ENCODE measurements at places on chromosomes 6 and 20.

- no peak for DNase-seq
Measured at GRCh38 chr20:32304131-32304746, 26.8 kb downstream of the KIF3B start.

DNA sequence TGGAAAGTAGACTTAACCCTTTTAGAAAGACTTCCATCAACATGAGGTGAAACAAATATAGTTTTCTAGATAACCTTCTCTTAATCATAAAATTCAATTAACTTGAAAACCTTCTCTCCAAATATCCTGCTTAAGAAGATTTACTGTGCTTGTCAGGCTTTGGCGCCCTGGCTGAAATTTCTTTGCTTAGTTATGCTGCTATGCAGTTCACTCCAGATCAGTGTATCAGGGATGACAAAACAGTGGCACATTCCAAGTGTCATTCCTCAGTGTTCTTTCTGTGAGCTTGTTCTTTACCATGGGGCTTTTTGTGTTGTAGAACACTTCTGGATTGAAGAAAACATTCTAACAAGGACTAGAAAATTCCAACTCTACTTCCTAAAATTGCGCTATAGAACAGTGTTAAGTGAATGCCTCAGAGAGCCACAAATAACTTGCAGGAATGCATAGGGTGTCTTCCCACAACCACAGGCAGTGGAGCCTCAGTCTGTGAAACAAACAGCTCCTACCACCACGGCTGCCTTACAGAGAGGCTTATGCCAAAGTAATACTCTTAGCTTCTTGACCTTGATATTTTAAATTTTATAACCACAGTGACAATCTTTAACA, 443.6 kb downstream of the CDC5L start:
- DNase-seq = no peak

GRCh38 chr6:14467591-14467990, 350.0 kb downstream of the CD83 start:
- DNase-seq = no peak

GRCh38 chr6:47794577-47795135, 12.8 kb downstream of the OPN5 start:
- DNase-seq = no peak

DNA sequence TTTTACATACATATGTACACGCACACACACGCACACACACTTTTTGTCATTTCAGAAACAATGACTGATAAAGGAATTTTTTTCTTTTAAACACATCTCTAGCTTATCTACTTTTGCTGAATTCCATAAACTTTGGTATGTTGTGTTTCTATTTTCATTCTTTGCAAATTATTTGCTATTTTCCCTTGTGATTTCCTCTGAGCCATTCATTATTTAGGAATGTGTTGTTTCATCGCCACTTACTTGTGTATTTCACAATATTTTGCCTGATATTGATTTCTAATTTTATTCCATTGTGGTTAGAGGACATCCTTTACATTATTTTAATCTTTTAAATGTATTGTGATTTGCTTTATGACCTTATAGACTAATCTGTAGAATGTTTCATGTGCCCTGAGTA, 23.6 kb upstream of the OR2J2 start:
- no peak for DNase-seq

DNA sequence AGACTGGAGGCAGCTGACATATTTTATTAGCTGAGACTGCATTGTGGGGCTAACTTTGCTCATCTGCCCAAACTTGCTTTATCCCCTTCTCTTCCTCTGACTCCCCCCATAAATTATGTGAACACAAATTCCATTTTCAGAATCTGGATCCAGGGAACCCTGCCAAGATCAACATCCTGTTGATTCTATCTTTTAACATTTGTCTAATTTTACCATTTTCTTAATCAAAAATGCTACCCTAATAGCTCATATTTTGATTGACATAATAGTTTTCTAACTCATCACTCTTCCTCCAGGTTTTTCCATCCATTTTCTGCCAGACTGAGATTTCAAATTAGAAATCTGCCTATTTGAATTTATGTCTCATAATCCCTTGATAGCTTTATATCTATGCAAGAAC, 184.7 kb upstream of the PRSS16 start:
- no peak for DNase-seq

- no peak for DNase-seq
Measured at GRCh38 chr6:31405996-31406395, 2.6 kb downstream of the MICA start.

DNA sequence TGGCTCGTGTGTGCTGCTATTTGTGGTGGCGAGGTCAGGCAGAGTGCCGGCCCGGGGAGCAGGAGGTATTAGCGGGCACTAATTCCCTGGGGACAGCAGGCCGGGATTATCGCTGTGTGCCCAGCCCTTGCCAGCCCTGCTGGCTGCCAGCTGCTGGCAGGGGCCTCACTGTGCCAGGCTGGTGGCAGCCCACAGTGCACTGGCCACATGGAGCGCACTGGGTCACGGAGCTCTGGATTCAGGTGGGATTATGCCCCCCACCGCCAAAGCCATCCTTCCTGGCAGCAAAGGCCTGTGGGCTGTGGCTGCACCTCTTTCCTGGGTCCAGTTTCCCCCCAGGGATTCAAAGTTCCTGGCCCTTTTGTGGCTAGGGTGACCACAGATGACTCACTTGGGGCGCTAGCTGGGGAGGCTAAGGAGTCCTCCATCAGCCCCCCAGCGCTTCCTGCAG, 59.7 kb downstream of the YTHDF1 start:
- no peak for DNase-seq

DNA sequence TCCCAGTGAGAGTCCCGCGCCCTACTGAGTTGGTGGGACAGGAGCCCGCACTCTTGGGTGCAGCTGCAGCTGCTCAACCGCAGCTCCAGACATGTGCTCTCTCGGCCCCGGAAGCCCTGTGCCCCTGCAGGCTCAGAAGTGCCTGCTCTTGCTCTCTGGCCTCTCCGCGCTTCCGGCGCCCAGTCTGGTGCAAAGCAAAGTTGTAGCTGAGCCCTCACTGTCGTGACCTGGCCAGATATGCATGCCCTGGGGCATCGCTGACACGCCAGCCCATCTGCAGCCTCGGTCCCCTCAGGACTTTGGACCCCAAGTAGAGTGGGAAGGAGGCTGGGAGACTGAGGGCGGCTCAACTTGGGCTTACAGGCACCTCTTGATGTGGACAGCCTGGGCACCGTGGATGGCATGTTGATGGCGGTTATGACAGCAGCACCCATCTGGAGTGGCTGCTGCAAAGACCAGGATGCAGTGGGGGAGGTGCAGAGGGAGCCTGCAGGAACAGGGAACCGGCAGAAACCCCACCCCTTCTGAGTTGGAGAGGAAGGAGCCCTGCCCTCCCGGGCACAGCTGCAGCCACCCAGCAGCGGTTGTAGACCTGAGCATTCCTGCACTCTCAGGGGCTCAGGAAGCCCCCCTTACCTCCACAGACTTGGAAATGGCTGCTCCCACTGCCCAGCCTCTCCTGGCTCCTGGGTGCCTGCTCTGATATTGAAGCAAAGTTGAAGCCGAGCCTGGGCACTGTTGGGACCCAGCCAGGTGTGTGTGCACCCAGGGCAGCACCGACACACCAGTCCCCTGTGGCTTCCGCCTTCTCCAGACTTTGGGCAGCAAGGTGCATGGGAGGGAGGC, 462.6 kb downstream of the TBC1D32 start:
- DNase-seq = no peak

DNA sequence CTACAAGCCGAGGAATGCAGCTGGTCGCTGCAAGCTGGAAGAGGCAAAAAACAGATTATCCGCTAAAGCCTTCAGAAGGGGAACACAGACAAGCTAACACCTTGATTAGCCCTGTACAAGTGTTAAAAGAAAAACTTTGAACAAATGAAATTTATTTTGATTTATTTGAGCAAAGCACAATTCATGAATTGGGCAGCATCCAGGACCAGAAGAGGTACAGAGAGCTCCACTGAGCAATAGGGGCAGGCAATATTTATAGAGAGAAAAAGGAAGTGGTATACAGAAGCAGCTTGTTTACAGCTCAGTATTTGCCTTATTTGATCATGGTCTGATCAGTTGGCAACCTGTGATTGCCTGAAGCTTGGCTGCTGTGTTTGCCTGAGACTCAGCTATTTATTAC, 17.6 kb downstream of the HLA-DOB start:
- DNase-seq = no peak

- no peak for DNase-seq
Measured at GRCh38 chr6:10140824-10141223, 274.1 kb downstream of the TFAP2A start.

GRCh38 chr6:23277521-23278179, 708.3 kb downstream of the HDGFL1 start:
- no peak for DNase-seq

- DNase-seq = peak; percentile 16
Measured at GRCh38 chr6:30876039-30876730, 8.1 kb upstream of the DDR1 start.

DNA sequence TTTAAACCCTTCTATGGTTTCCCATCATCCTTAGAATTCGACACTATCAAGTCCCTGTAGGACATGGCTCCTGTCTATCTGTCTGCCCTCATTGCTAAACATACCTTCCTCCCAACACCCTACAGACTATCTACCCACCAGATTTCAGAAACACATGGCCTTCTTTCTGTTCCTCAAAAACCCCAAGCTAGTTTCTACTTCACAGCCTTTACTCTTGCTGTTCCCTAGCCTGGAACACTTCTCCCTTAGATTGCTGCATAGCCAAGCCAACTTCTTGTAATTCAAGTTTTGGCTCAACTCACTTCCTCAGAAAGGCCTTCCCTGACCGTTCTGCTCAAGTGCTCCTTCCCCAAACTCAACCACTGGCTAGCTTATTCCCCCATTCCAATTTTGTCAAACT, 156.2 kb downstream of the BTBD9 start:
- DNase-seq = peak; percentile 90

DNA sequence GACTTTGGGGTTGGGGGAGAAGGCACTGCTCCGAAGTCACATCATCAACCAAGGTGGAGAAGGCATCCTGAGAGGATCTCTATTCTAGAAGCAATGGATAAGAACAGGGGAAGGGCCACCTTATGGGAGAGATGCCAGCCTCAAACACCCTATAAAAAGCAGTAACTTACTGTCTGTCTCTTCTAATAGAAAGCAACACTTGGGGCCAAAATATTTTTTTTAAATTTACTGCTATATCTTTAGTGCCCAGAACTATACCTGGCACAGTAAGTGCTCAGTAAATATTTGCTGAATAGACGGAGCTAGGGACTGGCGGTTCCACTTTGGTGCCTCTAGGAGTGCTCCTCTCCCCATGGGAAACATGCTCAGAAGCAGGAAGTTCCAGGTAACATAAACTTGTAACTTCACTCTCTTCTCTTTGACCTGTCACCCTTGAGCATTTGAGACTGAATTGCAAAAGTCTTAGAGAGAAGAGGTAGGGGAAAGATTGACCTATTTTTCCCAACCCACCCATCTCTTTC, 807 bp upstream of the OTOR start:
- no peak for DNase-seq

- no peak for DNase-seq
Measured at GRCh38 chr20:53004267-53004813, 32.2 kb downstream of the TSHZ2 start.

DNA sequence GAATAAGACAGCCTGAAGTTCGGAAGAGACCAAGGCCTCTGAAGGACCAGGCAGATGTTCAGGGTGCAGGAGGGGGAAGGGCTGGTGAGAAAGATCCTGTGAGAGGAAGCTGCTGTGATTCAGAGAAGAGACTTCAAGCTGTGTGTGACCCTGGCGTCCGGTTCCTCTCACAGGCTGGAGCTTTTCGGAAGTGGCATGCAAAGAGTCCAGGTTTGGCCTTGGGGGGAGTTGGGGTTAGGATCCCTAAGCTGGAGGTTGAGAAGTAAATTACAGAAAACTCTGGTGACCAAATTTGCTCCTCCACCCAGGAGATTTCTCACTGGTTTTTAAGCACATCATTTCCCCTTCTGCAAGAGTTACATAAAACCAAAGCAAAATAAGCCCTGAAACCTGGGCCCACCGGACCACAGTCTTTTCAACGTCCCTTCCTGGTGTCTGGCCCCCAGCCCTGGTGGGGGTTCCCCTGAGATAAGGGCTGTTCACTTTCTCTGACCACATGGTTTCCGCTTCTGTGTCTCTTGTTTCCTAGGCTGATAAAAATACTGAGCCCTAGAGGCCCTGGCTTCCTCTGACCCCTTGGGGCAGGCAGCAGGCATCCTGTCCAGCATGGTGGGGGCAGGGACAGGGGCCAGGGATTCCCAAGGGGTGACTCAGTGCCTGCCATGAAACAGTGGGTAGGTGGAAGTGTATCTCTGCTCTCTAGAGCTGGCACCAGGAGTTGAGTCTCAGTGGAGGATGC, 12.0 kb upstream of the LTA start:
- DNase-seq = peak; percentile 67

DNA sequence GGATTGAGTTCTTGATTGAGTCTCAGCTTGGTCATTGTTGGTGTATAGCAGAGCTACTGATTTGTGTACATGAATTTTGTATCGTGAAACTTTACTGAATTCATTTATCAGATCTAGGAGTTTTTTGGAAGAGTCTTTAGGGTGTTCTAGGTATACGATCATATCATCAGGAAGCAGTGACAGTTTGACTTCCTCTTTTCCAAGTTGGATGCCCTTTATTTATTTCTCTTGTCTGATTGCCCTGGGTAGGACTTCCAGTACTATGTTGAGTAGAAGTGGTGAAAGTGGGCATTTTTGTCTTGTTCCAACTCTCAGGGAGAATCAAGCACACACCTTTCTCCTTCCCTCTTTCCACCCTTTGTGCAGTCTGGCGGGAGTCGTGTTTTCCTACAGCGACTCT, 26.4 kb downstream of the RPP40 start:
- no peak for DNase-seq

DNA sequence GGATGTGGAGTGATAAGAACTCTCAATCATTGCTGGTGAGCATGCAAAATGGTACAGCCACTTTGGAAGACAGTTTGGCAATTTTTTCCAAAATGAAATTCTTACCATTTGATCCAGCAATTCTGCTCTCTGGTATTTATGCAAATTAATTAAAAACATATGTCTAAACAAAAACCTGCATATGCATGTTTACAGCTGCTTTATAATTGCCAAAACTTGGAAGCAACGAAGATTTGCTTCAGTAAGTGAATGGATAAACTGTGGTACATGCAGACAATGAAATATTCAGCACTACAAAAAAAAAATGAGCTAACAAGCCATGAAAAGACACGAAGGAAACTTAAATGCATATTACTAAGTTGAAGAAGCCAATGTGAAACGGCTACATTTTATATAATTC, 55.5 kb upstream of the SMLR1 start:
- DNase-seq = no peak

DNA sequence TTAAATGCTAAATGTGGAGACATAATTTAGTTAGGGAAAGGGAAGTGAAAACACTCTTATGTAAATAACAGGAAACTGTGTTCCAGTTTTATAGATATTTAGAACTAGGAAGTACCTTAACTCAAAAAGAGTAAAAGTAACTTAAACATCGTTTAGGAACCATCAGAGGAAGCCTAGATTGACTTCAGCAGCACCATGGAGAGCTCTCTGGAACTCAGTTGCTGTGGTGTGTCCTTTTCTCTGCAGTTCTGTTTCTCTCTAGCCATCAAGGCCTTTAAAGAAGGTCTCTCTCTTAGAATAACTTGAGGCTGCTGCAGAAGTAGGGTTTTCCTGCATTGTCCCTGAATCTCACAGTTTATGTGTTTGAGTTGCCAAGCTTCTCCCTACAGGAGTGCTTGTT, 26.9 kb downstream of the CLVS2 start:
- DNase-seq = no peak
